ENCODE measurements at places on chromosomes 5 and 9.

DNA sequence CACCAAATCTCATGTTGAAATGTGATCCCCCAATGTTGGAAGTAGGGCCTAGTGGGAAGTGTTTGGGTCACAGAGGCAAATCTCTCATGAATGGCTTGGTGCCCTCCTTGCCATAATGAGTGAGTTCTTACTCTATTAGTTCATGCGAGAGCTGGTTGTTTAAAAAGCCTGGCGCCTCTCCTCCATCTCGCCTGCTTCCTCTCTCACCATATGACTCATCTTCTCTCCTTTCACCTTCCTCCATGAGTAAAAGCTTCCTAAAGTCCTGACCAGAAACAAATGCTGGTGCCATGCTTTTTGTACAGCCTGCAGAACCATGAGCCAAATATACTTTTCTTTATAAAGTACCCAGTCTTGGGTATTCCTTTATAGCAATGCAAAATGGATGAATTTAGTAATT is 20.9 kb upstream of the ARHGAP26 start:
- DNase-seq: no peak

- peak; percentile 97 for DNase-seq
These were observed 502.8 kb upstream of the PAPPA start for GRCh38 chr9:115650768-115651167.

DNA sequence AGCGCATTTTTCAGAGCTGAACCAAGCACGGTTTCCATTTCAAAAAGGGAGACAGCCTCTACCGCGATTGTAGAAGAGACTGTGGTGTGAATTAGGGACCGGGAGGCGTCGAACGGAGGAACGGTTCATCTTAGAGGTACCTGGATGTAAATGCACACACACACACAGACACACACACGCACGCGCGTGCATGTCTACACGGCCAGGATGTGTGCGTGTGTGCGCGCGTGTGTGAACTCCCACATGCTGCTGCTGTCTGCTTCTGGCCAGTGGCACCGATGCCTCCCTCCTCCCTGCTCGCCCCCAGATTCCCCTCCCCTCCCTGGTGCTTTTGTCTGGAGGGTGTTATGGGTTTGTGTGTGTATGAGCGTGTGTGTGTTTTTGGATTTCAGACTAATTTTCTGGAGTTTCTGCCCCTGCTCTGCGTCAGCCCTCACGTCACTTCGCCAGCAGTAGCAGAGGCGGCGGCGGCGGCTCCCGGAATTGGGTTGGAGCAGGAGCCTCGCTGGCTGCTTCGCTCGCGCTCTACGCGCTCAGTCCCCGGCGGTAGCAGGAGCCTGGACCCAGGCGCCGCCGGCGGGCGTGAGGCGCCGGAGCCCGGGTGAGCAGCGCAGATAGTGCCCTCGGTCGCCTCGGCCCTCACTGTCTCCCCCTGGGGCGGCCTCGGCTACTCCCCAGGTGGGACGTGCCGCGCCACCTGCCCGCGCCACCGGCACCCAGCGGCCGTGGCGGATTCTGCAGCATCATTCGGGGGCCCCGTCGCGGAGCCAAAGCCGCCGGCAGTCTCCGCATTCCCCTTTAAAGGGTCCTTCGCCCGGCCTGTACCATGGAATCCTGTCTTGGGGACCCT is at the start of gene NTRK2:
NTRK2 (plus strand) TSS at position 442 of the 850 bp plus-strand sequence. CDS start 1,020 bp downstream, outside the sequence.
- DNase-seq: no peak

- no peak for DNase-seq
These were observed 59.5 kb downstream of the MAST4 start for GRCh38 chr5:66655395-66656324.

- DNase-seq: no peak
These were observed 16.6 kb upstream of the TBC1D2 start for GRCh38 chr9:98272083-98272482.

GRCh38 chr5:17355586-17356346 is 138.3 kb downstream of the BASP1 start:
- DNase-seq: no peak

DNA sequence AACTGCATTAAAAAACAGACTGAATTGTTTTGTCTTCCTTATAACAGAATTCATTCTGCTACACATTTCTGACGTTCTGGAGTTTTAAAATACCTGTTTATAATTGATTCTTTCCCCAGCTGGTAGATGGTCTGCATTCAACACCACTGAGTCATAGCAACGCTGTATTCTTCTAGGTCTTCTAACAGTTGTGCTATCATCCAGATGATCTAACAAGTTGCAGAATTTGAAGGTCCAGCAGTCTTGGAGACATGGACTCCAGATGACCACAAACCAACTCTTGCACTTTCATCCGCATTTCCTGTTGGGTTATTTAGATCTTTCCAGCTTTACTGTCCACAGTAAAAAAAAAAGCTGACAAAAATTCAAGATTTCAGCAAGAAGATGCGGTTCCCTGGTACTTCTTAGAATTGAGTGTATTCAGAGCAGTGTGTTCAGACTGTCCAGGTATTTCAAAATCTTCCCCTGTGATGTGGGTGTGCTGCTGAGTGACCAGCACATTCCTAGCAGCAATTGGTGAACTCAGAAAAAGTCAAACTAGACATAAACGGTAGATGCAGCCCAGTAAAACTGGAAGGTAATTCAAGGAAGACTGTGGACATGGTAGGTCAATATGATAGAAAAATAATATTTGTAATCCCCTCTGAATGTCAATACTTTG is 50.2 kb downstream of the CSNK1A1 start:
- DNase-seq: peak; percentile 93

GRCh38 chr5:41788941-41789368 is 81.3 kb downstream of the OXCT1 start:
- no peak for DNase-seq

GRCh38 chr5:139157556-139157955 is 40.6 kb downstream of the SIL1 start:
- DNase-seq: no peak

- no peak for DNase-seq
These were observed 35.6 kb downstream of the TTC39B start for GRCh38 chr9:15271403-15271802.

DNA sequence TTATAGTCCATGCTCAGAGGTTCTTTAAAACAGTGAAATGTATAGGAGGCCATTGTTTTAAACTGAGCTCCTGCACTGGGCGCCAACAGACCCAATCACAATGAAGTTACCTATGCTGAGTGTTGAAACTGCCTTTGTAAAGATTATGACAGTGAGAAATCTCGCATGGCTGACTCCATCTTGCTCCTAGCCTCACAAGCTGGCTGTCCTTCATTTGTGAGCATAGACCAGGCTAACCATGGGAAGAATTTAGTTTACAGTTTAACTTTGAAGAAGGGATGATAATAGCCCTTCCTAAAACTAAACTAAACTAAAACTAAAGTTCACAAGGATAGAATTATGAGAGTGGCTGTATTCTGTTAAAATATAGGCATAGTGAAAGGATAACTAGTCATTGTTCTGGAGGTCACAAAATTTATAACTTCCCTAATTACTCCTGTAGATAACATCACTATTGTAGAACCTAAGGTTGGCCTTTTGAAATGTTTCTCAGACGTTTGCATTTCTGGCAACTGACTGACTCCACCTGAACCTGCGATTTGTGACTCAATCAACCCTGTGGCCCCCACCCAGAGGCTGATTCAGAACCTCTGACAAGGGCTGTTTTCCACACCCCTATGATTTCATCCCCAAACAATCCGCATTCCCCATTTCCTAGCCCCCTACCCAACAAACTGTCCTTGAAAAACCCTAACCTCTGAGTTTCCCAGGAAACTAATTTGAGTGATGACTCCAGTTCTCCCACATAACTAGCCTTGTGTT is 59.1 kb downstream of the HMHB1 start:
- DNase-seq: no peak

GRCh38 chr5:90844931-90845330 is 286.3 kb downstream of the ADGRV1 start:
- DNase-seq: no peak

GRCh38 chr5:124752854-124753720 is 6.6 kb upstream of the ZNF608 start:
- no peak for DNase-seq

DNA sequence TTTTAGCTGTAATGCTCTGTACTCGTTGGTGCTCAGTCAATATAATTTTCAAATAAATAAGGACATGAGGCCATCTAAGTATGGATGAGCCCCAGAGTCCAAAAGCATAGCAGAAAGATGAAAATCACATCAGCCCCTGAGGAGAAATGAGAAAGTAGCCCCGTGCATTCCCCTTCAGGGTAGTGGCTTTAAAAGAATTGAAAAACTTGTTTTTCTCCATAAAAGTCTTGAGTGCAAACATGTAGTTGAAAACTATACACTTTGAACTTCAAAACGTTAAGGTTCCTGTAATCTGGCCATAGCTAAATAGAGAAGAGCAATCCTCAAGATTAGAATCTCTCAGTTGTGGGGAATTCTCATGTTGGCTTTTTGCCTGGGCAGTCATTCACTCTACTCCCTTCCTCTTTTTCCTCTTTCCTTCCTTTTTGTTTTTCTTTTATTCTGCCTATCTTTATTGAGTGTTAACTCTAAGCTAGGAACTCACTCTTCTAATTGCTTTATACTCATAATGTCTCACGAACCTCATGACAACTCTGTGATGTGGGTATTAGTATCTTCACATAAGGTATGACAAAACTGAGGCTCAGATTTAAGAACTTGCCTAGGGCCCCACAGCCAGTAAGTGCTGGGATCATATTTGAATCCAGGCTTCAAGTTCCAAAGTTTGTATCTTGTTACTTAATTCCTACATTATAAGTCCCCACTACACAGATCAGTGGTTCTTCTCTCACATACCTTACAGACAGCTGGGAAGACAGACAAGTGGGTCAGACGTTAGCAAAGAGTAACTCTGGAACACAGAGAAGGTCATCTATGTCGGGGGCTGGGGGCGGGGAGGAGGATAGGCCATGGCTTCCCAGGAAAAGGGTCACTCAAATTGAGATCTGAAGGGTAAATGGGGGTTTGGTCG is 46.4 kb upstream of the ABCA1 start:
- no peak for DNase-seq

GRCh38 chr5:60023255-60023654 is 129.7 kb upstream of the PDE4D start:
- DNase-seq: no peak

GRCh38 chr9:133679466-133680061 is 43.4 kb downstream of the DBH start:
- no peak for DNase-seq

- DNase-seq: peak; percentile 26
These were observed 129.6 kb upstream of the CNTLN start for GRCh38 chr9:17005056-17005823.

GRCh38 chr5:61397238-61397637 is 65.2 kb downstream of the ZSWIM6 start:
- no peak for DNase-seq

DNA sequence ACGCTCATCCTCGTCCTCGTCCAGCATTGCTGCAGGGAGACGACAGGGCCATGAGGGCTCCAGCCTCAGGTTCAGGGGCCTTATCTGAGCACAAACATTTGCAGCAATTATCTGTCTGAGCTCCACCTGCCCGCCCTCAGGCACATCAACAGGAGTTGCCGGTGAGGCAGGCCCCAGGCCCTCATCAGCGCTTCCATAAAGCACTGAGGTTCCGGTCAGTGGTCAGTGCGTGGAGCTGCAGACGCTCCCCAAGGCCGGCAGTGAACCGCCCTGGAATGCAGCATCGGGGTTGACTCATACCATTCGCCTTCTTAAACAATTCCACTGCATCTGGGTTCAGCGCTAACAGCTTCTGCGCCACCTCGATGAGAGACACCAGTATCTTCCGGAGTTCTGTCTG is 15.2 kb downstream of the UBAC1 start:
- no peak for DNase-seq

DNA sequence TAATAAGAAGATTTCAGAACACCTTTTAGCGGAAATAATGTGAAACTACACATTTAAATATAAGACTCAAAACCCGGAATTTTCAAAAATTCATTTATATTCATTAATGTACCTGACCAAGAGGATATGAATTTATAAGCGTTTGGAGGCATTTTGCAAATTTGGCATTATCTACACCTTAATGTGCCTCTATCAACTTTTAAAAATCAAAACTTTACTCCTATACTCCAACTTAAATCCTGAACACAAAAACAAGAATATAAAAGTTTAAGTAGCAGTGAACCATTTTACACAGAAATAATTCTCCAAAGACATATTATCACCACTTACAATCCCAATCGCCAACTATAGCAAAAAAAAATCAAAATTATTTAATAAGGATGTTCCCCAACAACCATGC is 3.9 kb downstream of the ZNF608 start:
- no peak for DNase-seq

DNA sequence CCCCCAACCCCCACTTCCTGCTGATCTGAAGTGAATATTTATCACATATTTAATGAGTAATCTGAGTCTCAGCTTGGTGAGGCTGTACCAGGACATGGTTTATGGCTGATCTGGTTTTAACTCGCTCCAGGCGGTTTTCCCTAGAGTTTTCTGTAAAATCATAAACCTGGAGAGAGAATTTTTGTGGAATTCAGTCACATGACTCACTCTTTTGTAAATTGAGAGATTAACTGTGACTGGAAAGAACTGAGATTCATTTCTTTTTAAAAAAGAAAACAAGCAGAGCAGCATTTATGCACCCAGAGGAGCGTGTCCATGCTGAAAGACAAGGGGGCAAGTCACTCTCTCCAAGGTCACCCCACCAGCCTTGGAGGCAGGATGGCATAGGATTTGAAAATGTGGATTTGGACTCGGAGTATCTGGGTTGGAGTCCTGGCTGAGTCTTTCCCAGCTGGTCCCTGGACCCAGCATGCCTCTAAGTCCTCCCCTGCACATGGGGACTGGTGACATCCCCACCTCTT is 81.8 kb downstream of the ZNF618 start:
- peak; percentile 71 for DNase-seq

All from GM04503 (cell line).